ENCODE measurements at places on chromosomes 1 and 21.

DNA sequence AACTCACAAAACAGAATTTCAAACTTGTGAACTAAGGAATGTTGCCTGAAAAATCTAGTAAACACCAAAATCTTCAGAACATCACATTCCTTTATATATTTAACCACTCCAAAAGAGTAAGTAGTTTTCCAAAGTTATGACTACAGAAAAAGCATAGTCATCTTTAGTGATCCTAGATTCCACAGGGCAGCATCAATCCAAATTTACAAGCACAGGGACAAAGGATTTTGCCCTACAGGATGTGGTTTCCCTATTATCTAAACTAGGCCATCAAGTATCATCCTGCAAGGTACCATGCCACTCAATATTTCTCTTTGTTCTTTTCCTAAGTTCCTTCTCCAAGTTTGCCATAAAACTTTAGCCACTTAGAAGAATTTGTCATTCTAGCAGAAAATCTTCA is 33.0 kb downstream of the COP1 start:
- DNase-seq, result no peak

DNA sequence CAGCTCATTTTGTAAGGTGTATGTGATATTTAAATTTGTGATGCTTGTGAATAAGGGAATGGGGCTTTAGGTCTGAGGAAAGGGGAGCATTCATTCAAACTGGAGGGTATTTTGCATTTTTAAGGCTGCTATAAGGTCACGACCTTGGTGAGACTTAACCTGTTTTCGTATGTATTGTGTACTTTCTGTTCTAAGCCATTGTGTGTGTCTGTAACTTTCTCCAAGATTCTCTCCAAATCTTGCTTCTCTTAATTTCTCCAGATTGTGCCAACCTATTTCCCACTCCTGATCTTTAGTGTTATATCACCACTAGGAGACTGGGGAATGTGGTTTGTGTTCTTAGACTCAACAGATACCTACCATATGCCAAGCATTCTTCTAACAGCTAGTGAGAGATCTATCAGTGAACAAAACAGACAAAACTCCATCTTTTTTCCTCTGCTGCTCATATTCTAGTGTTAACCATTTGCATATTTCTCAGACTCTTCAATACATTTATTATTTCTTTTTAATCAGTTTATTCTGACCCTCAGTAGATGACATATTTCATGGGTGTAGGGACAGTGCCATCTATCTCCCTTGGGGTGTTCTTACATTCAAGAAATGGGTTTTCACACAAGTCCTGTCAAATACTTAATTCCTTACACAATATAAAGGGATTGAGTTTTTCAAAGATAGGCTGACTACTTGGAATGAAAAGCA is 27.5 kb downstream of the ATP1B1 start:
- DNase-seq, result no peak

DNA sequence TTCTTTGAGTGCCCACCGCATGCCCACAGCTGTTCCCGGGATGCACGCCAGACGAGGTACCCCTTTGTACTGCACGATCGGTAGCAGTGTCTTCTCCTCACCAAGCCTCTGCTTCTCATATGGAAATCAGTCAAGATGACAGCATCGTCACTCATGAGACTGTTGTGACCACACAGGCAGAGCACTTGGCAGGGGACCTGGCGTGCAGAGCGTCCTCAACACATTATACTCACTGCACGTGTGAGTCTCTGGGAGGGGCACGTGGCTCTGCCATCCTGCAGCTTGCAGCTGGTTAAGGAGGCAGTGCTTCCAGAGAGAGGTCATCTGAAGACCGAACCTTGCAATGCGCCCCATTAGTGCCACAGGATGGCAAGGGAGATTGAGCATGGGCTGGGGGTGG is 266.8 kb downstream of the NPHP4 start:
- no peak for DNase-seq

- no peak for DNase-seq
These were observed 27.7 kb downstream of the EPS15 start for GRCh38 chr1:51491166-51491981.
